DMS153 (cell line): ENCODE measurements at places on chromosomes 4 and X.

- DNase-seq, result no peak
Observed at GRCh38 chr4:141074098-141074878, 59.0 kb downstream of the RNF150 start.

DNA sequence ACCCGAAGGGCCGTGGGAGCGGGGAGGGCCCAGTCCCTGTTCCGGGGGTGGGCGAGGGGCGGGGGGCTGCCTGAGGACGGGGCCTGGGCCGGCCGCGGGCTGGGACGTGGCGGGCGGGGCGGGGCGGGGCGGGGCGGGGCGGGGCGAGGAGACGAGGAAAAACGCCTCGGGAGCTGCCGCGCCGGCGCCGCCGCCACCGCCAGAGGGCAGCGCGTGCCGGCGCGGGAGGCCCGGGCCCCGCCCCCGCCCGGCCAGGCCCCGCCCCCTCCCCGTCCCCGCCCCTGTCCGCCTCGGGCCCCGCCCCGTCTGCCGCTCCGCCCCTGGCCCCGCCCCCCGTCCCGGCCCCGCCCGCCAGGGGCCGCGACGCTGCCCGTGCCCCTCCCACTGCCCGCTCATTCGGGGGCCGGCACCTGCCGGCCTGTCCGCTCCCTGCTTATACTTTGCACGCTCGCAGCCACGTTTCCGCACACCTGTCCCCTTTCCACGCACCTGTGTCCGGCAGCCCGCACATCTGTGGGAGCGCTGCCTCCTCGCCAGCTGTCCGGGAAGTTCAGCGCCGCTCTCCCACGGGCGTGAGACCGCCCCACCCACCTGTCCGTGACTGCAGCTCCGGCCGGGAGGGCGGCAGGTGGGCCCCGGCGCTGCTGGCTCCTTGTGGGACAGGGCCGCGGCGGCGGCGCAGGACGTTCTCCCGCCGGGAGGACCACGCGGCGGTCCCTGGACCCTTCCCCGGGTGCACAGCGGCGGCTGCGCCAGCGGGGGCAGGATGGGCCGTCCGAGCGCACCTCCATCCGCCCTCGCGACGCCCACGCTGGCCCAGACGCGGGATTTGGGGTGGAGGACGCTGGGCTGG, 1.7 kb upstream of the FGFRL1 start:
- DNase-seq, result no peak

DNA sequence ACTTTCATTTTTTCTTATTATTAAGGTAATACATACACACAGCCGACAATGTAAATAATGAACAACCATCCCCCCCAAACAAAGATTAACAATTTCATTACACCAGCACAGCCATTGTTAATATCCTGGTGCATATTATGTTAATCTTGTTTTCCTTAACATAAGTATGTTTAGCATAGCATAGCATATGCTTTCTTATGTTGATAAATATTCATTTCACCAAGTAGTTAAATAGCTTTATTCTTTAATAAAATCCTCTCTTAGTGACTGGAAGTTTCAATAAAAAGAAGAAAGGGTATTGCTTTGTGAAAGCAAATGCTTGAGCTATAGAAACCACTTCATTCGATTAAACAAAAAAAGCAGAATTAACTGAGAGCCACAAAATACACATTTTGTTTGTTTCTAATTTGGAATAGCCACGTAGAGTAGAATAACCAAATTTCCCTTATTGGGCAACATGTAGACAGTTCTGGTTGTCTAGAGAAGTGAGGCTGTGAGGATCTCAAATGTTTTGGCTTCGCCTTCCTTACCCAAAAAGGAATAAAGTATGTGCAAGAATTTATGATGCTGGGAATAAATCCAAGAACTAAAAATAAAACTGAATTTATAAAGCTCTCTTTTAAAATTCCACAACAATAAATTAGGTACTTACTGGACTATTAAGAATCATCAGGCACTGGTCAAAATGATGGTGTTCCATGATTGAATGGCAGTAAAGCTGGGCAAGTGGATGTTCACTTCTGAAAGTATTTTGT, 118.0 kb downstream of the PDE5A start:
- DNase-seq, result no peak

DNA sequence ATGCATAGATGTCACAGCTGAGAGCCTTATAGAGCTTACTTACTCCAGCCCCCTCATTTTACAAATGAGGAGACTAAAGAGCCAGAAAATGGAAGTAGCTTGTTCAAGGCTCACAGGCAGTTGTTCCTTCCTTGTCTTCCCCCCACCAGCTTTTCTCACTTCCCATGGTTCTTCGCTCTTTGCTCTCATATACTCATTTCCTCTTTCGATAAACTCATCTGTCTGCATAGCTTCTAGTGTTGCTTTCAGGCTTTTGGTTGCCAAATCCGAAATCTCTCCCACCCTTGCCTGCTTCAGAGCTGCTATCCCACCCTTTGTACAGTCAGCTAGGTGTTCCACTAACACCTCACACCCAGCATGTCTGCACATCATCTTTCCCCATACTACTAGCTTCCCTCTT, 25.0 kb upstream of the GJB1 start:
- DNase-seq, result no peak

DNA sequence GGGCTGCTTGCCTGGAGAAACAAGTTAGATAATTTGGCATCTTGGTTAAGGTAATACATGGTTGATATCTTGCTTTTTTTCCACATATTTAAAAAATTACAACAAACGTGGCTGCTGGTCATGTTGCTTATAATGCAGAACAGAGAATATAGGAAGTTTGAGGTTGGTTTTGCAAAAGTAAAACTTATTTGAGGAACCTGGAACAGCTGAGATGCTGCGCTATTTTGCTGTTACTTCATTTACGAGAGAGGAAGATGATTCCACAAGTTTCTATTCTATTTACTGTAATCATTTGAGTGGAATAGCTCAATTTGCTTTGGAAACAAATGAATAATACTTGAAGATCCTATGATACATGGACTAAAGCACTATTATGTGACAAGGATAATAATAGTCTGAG, 118.9 kb downstream of the TMA16 start:
- no peak for DNase-seq

- no peak for DNase-seq
Observed at GRCh38 chr4:127194281-127194680, 438.5 kb upstream of the INTU start.

GRCh38 chrX:110201799-110202198, 116.1 kb downstream of the AMMECR1 start:
- DNase-seq, result no peak

- DNase-seq, result no peak
Observed at GRCh38 chr4:111707491-111707890, 437.8 kb upstream of the FAM241A start.

- DNase-seq, result no peak
Observed at GRCh38 chrX:7154041-7154597, 6.2 kb upstream of the PUDP start.

GRCh38 chr4:180423712-180424057, 1819.5 kb upstream of the TENM3 start:
- DNase-seq, result peak; percentile 18

GRCh38 chr4:102862747-102863146, 6.0 kb upstream of the CISD2 start:
- no peak for DNase-seq

DNA sequence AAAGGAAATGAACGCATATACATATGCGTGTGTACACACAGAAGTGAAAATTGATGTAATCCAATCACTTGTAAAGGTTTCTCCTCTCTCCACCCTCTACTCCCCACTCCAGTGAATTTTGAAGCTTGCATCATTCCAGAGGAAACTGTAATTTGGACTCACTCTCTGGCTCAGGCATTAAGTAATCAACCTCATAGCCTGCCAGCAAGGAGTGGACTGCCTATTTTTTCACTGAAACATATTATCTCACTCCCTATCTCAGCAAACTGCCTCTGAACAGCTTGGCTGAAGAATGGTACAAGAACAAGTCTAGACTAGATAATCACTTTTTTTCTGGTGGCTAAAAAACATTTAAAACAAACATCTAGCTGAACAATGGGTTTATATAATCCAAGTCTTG, 124.2 kb downstream of the C4orf51 start:
- DNase-seq, result no peak

GRCh38 chr4:7187168-7187535, 5.2 kb upstream of the SORCS2 start:
- DNase-seq, result no peak

DNA sequence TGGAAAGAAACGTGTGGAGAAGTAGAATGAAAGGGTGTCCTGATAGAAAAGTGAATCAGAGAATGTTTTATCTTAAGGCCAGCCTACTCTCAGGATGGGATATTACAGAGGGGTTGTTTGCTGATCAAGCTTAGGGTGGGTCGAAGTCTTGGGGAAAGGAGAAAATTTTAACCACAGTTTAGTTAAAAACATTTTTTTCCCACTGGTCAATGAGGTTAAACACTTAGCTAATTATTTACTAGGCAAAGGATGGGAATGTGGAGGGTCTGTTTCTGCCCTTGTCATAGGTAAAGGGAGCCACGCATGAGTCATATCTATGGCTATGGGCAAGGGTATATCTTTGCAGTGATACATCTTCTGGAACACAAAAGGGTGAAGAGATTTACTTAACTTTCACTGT, 16.1 kb upstream of the SULT1E1 start:
- no peak for DNase-seq

DNA sequence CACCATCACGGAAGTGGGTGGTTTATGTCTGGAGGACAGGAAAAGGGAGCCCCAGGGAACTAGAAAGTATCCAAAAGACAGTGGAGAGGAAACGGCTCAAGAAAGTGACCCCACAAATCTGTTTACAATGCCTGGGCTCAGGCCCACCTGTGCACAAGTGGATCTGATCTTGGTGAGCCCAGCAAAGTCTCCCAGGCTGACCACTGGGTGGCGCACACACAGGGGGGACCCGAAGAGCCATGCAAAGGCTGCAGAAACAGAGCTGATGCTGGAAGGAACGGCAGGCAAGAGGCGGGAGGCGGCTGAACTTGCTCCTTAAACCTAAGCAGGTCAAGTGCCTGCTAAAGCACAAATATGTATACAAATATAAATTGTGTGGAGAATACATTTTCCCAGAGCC, 9.6 kb downstream of the HAUS7 start:
- DNase-seq, result no peak

DNA sequence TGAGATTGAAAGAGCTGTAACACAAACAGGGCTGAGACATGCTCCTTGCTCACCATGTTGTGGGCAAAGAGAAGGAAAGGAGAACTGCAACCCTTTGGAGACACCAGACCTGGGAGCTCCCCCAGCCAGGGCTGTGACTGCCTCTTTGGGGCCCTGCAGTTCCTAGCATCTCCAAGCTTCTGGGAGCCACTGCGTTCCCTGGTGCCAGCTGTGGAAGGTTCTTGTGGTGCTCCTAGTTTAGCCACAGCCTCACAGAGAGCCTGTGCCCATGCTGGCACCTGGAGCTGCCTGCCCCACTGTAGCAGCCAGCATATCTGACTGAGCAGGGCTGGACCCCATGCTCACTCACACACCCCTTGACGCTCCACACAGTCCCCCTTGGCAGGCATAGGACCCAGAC, 141.7 kb downstream of the PDHA2 start:
- DNase-seq, result no peak

- DNase-seq, result no peak
Observed at GRCh38 chr4:176032454-176032853, 33.2 kb upstream of the WDR17 start.

DNA sequence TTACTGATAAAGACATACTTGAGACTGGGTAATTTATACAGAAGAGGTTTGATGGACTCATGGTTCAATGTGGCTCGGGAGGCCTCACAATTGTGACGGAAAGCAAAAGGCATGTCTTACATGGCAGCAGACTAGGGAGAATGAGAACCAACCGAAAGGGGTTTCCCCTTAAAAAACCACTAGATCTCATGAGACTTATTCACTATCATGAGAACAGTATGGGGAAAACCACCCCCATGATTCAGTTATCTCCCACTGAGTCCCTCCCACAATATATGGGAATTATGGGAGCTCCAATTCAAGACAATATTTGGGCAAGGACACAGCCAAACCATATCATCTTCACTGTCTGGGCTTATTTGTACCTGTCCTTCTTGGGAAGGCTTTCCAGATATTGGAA, 22.8 kb upstream of the MUC7 start:
- no peak for DNase-seq

- no peak for DNase-seq
Observed at GRCh38 chr4:153579872-153580271, 104.2 kb upstream of the TLR2 start.

DNA sequence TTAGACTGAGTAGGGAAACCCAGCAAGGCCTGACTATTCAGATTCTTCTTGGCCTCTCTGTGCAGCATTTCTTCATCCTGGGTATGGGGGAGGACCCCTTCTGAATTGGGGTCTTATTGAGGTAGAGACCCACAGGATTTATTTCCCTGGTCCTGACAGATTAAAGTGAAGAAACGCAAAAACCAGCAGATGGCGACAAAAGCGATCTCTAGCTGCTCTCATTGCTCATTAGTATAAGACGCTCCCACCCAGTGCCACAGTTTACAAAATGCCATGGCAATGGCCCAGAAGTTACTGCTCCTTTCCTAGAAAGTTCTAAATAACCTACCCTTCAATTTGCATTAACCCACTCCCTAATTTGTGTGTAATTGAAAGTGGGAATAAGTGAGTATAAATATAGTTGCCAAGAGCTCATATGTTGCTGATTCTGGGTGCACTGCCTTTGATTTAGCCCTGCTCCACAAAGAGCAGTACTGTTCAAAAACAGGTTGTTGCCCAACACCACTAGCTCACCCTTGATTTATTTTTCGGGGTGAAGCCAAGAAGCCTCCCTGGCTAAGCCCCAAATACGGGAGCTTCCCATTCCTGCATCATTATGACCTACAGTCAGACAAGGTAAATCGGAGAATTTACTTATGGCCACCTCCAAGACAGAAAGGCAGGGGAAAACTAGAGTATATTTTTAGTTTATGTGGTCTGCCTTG, 3.7 kb upstream of the BEX4 start:
- DNase-seq, result peak; percentile 11

DNA sequence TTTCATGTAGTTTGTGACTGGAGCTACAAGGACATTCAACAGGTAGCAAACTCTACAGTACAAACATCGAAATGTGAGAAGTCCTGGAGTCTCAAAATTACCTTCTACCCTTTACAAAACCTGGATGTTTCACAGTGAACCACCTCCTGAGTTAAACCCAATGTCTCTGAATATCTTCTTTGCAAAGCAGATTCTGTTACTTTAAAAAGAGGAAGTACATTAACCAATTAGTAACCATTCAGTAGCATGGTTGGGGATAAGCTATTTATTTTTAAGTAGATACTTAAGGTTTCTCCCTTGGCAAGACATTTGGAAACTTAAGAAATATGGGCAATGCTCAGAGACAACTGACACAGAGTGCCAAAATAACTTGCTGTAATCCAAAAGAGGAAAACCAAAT, 371.9 kb upstream of the NWD2 start:
- no peak for DNase-seq

- DNase-seq, result no peak
Observed at GRCh38 chr4:37320513-37321235, 76.1 kb downstream of the NWD2 start.

DNA sequence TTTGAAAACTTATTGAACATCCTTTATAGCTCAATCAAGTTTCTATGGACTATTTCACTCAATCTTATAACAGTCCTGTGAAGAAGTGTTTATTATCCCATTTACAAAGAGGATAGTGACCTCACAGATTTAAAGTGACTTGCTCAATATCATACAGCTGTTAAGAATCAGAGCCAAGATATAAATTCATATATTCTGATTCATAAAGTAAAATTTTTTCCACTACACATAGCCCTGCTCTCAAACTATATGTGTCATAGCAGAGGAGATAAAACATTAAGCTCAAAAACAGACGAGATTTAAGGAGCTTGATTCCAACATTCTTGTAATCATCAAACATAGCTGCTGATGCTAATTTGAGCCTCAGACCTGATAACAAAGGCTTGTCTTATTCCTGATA, 226.8 kb downstream of the CAMK2D start:
- no peak for DNase-seq

GRCh38 chrX:134416087-134416486, 43.9 kb upstream of the HPRT1 start:
- DNase-seq, result no peak
